ENCODE measurements at places on chromosomes 11 and 22.

GRCh38 chr11:117903505-117904382, 25.5 kb downstream of the TMPRSS13 start:
- no peak for DNase-seq

DNA sequence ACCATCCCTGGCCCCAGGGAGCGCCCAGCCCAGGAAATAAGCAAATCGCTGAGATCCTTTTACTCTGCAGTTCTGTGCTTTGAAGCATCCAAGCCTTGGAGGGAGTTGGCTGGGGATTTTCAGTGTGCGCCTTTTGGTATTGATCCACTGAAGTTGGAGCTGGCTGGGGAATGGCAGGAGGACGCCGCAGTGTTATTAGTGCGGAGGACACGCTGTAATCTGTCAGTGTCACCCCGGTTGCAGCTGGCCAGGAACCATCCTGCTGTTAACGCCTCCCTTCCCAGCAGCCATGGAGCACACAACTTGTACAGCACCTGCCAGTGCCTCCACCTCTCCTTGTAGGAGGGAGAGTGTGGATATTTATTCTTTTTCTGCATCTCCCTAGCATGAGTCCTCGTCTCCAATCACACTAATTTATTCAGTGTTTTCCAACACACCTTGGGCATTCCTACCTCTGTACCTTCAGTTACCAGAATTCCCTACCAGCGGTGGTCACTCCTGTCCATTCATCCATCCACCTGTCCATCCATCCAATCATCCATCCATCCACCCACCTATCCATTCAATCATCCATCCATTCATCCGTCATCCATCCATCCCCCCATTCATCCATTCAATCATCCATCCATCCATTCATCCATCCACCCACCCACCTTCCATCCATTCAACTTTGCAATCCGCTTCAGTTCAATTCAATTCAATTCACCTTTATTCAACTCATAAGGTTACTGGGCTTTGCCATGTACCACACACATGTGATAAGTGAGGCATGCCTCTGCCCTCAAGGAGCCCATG, 21.9 kb upstream of the EIF3D start:
- DNase-seq = no peak

DNA sequence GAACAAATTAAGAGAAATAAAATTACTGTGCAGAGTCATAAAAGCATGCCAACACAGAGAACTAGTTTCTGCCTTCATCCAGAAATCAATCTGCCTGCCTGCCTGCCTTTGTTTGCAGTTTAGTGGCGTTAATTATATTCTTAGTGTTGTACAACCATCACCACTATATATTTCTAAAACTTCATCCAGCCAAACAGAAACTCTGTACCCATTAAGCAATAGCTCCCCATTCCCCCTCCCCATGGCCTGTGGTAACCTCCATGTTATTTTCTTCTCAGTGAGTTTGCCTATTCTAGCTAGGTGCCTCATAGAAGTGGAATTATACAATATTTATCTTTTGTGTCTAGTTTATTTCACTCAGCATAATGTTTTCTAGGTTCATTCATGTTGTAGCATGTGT, 183.2 kb upstream of the TBCEL start:
- DNase-seq = no peak

DNA sequence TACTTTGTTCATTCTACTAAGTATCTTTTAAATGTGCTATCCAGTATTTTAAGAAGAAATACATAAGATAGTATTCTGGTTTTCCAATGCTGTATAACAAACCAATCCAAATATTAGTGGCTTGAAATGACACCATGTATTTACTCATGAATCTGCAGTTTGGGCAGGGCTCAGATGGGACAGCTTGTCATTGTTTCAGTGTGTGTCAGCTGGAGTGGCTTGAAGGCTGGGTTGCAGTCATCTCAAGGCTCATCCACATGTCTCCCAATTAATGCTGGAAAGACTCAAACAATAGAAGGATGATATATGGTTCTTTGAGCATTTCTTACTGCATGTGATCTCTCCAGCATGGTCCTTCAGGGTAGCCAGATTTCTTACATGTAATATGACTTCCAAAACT, 146.2 kb downstream of the ARHGAP42 start:
- DNase-seq = no peak

DNA sequence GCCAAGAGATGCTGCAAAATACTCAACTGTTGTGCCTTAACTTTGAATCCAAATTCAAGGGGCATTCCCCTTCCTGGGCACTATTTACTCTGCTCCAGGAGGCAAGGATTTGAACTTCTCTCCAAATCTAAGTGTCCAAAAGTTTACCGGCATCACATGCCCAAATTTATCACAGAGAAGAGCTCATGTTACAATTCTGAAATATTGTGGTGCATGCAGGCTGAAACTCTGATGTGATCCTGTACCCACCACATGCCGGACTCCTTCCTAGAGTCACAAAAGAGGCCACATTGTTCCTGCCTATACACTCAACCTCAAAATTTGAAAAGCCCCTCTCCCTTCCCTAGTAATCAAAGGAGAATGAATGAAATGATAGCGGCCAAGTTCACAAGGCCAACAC, 1.3 kb downstream of the TRAF6 start:
- no peak for DNase-seq

DNA sequence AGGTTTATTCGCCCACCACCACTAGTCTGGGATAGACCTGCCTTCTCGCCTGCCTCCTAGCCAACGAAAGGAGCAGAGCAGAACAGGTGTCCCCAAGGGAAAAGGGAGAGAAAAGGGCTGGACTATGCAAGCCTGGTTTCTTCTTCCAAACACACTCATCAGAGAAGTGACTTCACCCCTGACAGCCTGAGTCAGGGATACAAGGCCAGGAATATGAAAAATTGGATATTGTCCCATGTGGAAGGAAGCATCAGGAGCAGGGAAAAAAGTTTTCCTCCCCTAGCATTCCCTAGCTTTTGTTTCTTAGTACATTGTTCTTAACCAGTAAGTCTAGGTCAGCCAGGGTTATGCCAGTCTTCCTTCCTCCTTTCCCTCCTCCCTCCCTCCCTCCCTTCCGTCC, 56.9 kb upstream of the TNRC6B start:
- no peak for DNase-seq

All from activated T-cell treated with anti-CD3 and anti-CD28 coated beads for 48 hours (primary cell).